Activated T-helper 1 cell treated with anti-CD3 and anti-CD28 coated beads, Interleukin-12 subunit alpha, Interleukin-12 subunit beta, Interleukin-2, Interleukin-4 antibody, amounts not matched to agents 30 ng/mL and 10 ng/mL and 1 ng/mL, durations not matched to agents 14 hours and 24 hours and 36 hours (primary cell): ENCODE measurements at places on chromosomes 12 and 14.

- DNase-seq, result no peak
These were observed 1679.9 kb upstream of the FLRT2 start for GRCh38 chr14:83850092-83850491.

DNA sequence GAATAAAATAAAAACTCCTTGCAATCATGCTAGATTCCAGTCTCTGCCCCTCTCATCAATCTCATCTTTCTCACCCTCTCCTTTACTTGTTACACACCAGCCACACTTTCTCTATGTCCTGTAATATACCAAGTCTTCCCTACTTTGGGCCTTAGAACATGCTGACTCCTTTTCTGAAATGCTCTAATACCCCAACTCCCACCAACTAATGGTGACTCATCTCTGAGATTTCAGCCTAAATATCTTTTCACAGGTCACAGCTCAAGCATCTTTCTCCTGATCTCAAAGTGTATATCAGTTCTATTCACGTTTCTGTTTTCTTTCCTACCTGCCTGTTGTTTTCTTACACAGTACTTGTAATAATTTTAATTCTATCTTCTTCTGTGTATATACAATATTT lies 378.9 kb upstream of the PRICKLE1 start:
- DNase-seq, result no peak

GRCh38 chr12:47124451-47124850 lies 44.7 kb upstream of the AMIGO2 start:
- no peak for DNase-seq

GRCh38 chr14:44956866-44957265 lies 4.9 kb downstream of the KLHL28 start:
- DNase-seq, result no peak

GRCh38 chr14:56273155-56273554 lies 154.9 kb downstream of the PELI2 start:
- DNase-seq, result no peak

DNA sequence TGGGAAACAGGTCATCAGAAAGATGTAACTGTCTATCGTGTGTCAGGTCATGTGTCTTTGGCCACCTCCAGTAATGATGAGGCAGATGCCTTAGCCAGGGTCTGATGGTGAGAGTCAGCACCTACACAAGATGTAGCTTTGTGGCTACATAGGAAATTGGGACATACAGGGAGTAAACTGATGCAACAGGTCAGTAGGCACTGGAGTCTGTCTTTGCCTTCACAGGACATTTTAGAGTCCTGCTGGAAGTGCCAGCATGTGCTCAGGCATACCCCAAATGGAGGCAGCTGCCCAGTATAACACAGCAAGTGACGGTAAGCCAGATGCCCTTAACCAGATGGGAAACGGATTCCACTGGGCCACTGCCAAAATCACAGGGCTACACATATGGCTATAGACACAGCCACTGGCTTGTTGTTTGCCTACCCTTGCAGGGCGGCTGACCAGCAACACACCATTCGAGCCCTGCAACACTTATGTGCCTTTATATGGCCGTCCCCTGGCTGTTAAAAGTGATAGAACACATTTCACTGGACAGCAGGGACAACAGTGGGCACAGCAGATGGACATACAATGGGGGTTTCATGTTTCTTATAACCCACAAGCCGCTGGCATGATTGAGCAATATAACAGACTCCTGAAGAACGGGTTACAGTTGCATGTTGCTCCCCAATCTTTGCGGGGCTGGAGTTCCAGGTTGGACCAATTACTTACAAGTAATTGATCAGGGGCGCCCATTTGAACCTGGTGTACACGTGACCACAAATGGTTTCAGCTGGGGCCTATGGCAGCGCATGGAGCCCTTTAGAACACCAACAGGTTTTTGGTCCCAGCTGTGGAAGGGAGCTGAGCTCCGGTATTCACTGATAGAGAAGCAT lies 12.9 kb upstream of the RNASE12 start:
- no peak for DNase-seq

GRCh38 chr14:44962334-44963043 lies 499 bp downstream of the TOGARAM1 start:
- DNase-seq, result peak; percentile 29

DNA sequence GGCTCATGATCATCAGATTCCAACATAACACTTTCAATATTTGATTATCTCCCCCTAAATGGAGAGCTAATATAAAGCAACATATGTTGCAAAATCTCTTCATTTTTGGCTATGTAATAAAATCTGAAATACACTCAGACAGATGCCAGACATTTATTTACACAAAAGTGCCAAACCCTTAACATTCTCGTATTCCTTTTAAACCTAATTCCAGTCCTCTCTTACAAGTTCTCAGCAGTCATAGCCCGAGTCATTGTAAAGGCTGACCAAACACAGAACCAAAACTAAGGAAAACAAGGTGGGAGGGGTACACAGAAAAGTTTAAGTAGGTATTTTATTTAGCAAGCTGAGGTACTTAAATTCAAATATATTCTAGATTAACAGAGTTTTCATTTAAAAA lies 81.4 kb downstream of the LRP6 start:
- no peak for DNase-seq
